Fibroblast of villous mesenchyme (primary cell): ENCODE measurements at places on chromosomes 5 and 9.

DNA sequence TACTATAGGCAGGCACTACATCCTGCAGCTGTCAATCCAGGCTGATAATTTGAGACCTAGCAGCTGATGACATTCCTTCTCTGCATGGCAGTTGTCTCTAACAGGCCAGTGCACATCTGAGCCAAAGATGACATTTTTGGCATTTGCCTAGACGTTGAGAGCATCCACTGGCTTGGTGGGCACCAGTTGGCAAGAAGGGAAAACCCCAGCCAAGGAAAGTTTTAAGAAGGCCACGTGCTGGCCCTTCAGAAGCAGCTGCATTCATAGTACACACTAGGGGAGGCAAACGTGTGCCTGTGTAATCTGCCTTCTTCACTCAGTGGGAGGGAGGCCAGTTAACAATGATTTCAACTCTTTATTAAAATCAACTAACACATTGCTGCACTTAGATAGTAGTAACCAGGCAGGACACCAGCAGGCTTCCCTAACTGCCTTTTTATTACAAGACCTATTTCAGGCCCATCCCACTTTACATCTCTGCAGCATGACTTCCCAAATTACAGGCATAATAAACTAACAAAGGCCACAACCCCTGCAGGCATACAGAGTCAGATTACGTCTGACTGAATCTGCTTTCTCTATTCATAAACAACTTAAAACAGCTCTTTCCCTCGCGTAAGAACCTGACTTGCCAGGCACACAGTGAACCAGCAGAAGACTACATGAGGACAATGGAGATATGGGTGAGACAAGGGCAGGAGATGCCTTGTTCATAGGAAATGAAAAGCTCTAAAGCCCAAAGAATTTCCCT, 576.3 kb downstream of the PDE4D start:
- peak; percentile 89 for DNase-seq

GRCh38 chr5:15831408-15831807, 331.4 kb downstream of the FBXL7 start:
- no peak for DNase-seq

GRCh38 chr9:131422241-131422792, 28.4 kb downstream of the PRRC2B start:
- DNase-seq = no peak

- DNase-seq = no peak
Observed at GRCh38 chr5:67771221-67771620, 444.3 kb upstream of the PIK3R1 start.
